ENCODE measurements at places on chromosomes 2 and 18. TPM values are rescaled to one million over a fixed set of nuclear protein-coding genes. Genes with fewer than 3 reads are reported as not detected.

C2orf66 gene
- 0.10 TPM for polyA plus RNA-seq

EN1 gene
- polyA plus RNA-seq = not detected

SLC1A4 gene
- polyA plus RNA-seq = 4.8 TPM

SERPINB2 gene
- polyA plus RNA-seq = not detected

UGT1A4 gene
- 1.2 TPM for polyA plus RNA-seq

FAP gene
- polyA plus RNA-seq = 2.2 TPM

TUBA4B gene
- polyA plus RNA-seq = not detected

DHRS9 gene
- 0.54 TPM for polyA plus RNA-seq

LAMA1 gene
- polyA plus RNA-seq = 0.54 TPM

CYP27A1 gene
- 41.1 TPM for polyA plus RNA-seq

RETSAT gene
- 34.4 TPM for polyA plus RNA-seq

DOCK10 gene
- polyA plus RNA-seq = 3.8 TPM

FBXO36 gene
- polyA plus RNA-seq = 2.3 TPM

IL36RN gene
- not detected for polyA plus RNA-seq

LIMS4 gene
- polyA plus RNA-seq = 2.8 TPM
